ENCODE measurements at places on chromosomes 1 and 21.

DNA sequence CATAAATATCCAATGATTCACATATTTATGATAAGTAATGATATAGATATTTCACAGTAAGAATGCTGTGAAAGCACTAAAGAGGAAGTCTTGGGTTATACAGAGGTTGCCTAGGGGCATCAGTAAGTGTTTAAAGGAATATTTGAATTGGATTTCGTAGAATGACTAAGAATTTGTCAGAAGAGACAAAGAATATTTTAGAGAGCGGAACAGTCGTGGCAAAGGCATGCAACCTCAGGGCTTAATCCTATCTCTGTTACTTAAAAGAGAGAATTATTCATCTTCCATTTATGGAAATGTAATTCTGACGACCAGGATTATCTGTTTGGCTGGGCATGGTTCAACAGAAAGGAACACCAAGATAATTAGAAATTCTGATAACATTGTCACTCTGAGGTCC lies 171.9 kb upstream of the NR5A2 start:
- DNase-seq, result no peak

GRCh38 chr1:188359315-188359714 lies 1530.6 kb downstream of the PLA2G4A start:
- no peak for DNase-seq

- no peak for DNase-seq
Observed at GRCh38 chr1:39177706-39178105, 26.8 kb upstream of the MACF1 start.

GRCh38 chr1:192918259-192918658 lies 109.4 kb downstream of the RGS2 start:
- DNase-seq, result no peak

GRCh38 chr21:25115021-25115420 lies 492.3 kb downstream of the MRPL39 start:
- no peak for DNase-seq

DNA sequence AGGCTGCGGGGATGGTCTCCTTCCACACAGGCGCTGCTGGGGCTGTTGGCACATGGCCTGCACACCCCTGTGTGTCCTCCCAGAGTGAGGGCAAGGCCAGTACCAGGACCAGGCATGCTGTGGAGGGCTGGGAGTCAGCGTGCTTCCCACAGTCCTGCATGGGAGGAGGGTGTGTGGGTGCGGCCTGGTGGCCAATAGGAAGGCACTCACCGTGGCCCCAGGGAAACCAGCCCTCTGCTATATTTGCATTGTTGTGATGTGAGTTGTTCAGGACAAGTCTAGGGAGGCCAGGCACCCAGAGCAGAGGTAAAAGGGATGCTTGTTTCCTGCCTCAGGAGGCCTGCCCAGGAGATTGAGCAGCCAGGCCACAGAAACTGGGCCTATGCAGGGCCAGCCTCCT lies 59.5 kb downstream of the S100B start:
- DNase-seq, result no peak

- peak; percentile 33 for DNase-seq
Observed at GRCh38 chr1:35637401-35637809, 3.9 kb downstream of the PSMB2 start.

GRCh38 chr1:32491386-32491785 lies 26.5 kb downstream of the ZBTB8B start:
- no peak for DNase-seq

DNA sequence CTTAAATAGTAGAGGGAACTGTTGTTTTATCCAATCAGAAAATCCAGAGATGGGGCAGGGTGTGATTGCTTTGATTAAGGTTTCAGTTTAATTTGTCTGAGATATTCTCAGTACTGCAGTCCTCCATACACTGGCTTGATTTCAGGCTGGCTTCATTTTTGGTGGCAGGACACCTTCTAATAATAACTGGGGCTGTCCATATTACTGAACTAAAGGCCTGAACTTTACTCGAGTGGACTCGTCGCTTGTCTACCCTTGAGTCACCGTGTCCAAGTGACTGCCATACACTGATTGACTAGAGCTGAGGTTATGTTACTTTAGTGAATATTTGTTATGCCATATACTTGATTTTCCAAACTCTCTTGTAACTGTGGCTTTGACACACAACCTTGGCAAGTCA lies 228.8 kb downstream of the DNAH14 start:
- DNase-seq, result no peak
